DMS53 (cell line): ENCODE measurements at places on chromosomes 6 and 20.
A peak's percentile ranks its signal among the peaks of the same experiment; 100 is the strongest.

DNA sequence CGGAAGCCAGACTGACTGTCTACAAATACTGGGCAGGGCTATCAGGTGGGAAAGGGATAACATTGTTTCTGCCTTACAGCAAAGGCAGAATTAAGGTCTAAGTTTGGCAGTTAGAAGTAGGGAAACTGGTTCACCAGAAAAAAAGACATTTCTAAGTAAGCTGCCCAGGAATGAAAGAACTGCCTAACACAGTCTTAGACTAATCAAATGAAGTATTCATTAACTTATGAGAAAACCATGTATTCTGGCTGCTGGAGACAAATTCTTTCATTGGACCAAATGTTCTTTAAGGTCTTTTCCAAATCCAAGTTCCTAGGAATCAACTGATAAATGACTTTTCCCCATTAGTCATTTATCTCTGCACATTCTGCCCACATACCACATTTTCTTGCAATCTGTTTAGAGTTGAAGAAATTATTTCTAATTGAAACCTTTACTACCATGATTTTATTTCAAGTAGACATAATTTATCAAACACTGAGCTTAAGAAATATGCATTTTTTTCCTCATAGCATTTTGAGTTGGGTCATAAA, 120.3 kb upstream of the OGFRL1 start:
- no peak for DNase-seq

- DNase-seq: no peak
Observed at GRCh38 chr6:1890071-1890470, 280.4 kb downstream of the FOXC1 start.

DNA sequence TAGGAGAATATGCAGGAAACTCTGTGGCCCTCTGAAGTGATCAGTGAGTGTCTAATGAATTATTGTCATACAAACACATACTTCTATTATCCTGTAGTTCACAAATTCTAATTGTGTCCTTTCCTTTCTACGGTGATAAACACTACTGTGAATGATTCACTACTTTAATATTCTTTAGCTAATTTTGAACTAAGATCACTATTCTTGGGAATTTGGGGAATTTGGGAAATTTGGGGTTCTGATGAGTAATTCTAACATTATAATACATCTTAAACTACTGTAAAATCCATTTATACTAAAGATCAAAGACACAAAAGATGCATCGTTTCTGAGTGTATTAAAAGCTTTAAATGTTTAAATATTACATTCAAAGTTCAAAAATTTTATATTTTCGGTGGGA, 1287.2 kb upstream of the CITED2 start:
- no peak for DNase-seq

- no peak for DNase-seq
Observed at GRCh38 chr20:58102744-58103516, 125.5 kb downstream of the ANKRD60 start.

GRCh38 chr20:60953321-60953720, 298.7 kb upstream of the CDH4 start:
- DNase-seq: no peak

GRCh38 chr20:10271494-10272219, 53.0 kb downstream of the SNAP25 start:
- no peak for DNase-seq

DNA sequence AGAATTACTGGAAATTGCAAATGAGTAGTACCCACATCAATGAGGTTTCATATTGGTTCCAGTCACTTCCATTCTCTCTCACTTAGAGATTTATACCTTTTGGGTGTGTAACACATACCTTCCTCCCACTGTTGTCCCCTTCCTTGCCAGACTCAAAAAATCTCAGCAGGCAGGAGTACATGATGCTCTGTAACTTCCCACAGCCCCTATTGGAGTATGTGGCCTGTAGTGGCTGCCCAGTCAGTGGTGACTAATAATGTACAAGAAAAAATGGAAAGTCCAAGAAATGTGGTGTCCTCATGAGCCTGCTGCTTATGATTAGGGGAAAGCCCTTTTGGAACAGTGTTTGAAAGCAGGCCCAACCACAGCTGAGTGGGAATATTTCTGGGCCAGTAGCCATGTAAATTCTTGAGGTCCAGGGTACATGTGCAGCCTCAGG, 312.0 kb downstream of the ZFAND3 start:
- DNase-seq: no peak

DNA sequence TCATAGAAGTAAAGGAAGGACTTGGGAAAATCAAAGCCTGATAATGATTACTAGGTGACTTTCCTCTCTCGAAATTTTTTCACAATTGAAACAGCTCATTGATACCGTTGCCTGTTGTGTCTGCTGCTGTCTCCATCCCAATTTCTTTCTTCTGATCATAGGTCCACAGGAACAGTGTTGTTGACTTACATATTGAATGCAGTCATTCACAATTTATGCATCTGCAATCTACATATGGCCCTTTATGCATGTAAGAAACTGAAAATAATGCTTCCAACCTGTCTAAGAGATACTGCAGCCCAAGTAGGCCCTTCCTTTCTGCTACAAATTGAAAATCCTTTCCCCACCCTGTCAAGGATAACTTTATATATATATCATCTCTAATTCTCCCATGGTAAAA, 381.3 kb downstream of the PKHD1 start:
- DNase-seq: no peak

GRCh38 chr6:34517461-34517881, 38.7 kb downstream of the SPDEF start:
- DNase-seq: no peak

GRCh38 chr20:61940491-61940890, 125.2 kb downstream of the TAF4 start:
- no peak for DNase-seq

DNA sequence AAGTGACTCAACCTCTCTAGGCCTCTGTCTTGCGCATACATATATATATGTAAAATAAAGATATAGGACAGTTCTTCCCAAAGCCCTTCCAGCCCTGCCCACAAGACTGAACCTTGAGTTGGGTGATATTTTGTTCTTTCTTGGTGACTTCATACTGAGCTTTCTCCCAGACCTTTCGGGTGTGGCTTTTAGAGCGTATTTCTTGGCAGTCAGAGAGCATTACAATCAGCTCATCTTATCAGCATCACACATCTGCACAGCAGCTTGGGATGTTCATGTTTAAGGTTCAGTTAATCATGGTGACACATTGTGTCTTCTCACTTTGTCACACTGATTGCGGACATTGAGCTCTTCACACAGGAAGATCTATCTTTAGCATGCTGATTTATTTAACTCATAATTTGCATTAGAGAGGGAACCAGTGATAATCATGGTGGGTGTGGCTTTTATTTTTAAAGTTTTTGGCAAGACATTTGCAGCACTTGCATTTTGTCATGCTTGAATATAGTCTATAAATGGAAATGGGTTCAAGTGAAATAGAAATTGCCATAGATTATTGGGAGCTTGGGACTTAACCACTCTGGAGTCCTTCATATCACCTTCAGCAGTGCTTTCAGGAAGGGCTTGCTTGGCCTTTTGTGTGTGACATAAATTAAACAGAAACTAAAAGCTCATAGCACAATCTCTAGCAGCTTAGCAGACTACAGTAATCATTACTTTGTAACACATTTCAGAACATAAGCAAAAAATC, 8.3 kb downstream of the KIF3B start:
- no peak for DNase-seq

- DNase-seq: no peak
Observed at GRCh38 chr6:29953001-29953441, 10.7 kb downstream of the HLA-A start.

DNA sequence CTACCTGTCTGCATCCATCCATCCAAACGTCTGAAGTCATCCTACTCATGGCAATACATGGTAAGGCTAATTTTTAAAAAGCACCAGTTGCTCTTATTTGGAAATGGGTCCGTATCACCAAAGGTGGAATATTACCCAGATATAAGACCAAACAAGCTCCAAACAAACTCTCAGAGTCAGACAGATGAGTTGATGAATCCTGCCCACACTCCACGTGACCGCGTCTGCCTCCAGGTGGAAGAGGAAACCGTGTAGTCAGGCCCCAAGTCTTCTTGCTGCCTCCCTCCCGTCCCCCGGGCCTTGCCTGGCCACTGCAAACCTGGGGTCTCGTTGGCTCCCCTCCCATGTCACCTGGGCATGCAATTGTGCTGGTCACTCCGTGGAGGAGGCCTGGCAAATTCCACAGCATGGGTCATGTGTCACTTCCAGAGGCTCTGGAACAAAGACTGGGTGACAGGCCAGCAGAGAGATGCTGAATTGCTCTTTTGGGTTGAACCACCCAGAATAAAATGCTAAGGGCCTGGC, 31.8 kb downstream of the CTCFL start:
- no peak for DNase-seq

DNA sequence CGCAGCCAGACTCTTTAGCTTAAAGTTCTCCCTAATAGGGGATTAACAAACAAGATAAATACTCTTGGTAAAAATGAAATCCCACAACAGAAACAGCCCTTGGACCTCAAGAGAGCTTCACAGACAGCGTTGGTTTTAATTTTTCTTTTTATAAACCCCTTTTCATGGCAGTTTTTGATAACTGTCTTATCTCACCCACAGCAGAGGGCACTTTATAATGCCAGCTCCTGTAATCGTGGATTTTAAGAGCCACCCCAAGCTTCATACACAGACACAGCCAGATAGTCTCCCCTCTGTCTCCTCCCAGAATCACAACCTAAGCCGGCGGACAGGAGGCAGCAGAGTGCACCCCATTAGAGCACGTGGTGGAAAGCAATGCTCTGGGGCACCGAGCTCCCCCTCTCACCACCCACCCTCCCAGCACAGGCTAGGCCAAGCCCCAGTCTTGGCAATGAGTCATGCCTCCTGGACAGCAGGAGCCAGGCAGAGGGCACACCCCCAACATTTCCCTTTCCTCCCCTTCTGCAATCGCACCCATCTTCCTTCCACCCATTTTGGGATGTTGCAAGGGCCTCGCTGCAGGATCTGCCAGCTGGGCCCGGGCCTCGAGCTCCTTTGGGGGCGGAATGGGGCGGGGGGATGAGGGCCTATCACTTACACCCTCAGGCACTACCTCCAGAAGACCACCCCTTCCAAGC, 2.4 kb downstream of the JAG1 start:
- peak; percentile 40 for DNase-seq

DNA sequence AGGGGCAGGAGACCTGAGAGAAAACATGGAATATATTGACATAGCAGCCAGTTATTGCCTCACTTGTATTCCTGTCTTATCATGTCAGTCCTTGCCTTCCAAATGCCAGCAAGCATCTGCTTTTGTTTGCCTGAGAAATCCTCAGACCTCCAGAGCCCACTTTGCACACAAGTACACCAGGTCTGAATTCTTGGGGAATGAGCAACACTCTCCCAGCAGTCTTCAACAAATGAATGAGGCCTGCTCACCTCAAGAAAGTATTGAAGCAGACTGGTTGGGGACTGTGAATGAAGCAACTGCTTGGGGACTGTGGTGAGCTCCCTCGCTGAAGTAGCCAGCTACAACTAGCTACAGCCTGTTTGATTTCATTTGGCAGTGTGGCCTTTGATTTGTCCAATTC, 172.8 kb upstream of the SPTLC3 start:
- no peak for DNase-seq

GRCh38 chr6:32794510-32794909, 22.3 kb downstream of the HLA-DOB start:
- no peak for DNase-seq

DNA sequence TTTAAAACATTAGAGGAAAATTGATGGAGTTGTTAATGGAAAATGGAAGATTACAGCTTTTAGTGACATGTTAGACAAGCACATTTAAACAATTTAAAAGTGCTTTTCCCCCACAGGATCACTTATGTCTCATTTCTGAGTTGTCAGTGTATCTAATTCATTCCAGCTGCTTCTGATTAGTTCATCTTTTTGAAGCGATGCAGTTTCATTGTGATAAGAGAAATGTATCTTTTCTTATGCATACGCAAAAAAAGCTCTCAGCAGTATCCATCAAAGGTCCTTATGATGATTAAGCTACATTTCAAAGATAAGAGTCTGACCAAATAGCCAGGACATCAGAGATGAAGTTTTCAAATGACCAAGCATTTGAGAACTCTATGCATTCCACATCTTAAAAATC, 572.6 kb upstream of the SYNCRIP start:
- no peak for DNase-seq

- DNase-seq: no peak
Observed at GRCh38 chr6:108235127-108235526, 25.7 kb downstream of the SNX3 start.

DNA sequence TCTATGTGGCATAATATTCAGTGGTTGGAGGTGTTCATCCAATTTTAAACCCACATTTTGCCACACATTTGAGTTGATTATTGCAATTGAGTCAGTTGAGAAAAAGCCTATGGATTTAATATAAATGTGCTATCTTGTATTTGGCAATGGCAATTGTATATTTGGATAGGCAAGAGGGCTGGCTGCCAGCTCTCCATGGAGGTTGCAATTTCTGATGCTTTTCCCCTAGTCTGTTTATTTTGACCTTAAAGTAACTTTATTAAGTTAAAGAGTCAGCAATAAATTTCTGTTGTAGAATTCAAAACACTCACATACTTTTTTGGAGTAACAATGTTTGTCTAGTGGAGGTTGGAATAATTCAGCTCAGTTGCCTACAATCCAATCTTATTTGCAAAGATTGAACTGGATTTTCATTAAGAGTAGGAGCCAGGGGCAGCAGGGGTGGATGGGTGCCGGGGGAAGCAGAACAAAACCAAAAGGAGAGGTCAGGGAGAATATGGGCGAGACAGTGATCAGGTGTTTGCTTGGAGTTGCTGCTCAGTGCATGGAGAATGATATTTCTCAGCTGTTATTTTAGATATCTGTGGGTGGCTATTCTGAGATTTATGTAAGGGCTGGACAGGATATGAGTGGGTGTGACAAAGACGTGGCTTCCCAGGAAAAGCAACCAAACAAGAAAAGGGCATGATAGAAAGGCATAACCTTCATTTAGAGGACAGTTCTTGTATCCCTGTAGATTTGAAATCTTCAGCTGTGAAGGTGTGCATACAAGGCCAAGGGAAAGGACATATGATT, 163.0 kb downstream of the HDGFL1 start:
- DNase-seq: no peak

GRCh38 chr6:87155842-87156815, 764 bp downstream of the ZNF292 start:
- DNase-seq: peak; percentile 59

DNA sequence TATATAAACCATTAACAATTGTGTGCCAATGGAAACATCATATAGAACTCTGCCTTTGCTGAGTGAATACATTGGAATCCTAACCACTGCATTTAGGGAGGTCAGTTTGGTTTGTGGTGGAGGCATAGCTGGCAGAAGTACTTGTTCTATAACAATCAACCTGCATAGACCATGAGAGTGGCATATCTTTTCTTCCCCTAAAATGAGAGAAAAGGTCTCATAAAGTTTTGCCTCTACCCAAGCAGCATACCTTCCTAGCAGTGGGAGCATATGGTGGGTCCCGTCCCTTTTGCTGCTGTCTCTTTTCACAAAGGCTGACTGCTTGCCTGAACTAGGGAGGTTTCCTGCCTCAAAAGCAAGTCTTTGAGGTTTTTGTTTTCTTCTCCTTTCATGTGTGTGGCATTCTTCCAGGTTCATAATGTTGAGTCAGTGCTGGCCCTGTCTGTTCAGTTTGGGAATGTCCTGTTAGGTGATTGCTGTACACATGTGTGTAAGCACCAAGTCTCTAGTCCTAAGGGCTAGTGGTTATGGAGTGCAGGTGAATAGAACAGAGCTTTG, 61.2 kb upstream of the SUPT3H start:
- no peak for DNase-seq

GRCh38 chr6:161921602-161922395, 647.9 kb upstream of the AGPAT4 start:
- DNase-seq: peak; percentile 21

GRCh38 chr6:73409395-73409794, 14.8 kb downstream of the DDX43 start:
- no peak for DNase-seq
